ENCODE measurements at places on chromosomes 1 and 21. TPM values are rescaled to one million over a fixed set of nuclear protein-coding genes. Genes with fewer than 3 reads are reported as not detected.
A peak's percentile ranks its signal among the peaks of the same experiment; 100 is the strongest.

DNA sequence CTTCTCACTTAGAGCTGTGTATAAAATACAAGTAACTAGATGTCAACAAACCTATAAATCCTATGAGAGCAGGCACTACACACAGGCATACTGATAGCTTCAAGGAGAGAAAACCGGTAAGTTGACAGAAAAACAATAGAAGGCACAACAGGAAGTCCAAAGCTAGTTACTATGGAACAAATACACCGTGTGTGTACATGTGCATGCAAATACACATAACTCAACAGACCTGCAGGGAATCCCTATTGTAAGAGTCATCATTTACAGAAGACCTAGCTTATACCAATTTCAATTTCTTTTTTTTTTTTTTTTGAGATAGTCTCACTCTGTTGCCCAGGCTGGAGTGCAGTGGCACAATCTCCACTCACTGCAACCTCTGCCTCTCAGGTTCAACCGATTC, 26.3 kb downstream of the JAK1 start:
- DNase-seq: no peak

- DNase-seq: peak; percentile 20
These were observed 34.1 kb downstream of the TP53BP2 start for GRCh38 chr1:223811634-223812101.

VWA5B1 gene
- not detected for total RNA-seq

S100A7A gene
- not detected for total RNA-seq

GRCh38 chr1:163999131-163999530, 559.9 kb upstream of the PBX1 start:
- DNase-seq: no peak

DNA sequence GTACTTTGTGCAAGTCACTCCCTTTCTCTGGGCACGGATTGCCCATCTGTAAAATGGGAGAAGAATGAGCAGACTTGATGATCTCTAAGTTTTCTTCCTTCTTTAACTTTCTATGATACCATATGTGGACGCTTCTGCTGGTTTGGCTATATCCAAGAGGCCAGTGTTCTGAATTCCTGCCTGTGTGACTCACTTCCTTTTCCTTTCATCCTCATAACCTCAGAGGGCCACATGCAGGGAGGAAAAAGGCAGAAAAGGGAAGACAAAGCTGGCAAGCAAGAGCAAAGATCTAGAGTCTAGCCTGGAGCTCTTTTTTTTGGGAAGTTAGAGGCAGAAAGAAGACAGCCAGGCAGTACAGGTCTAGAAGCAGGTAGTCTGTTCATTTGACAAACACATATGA, 151.2 kb downstream of the OMA1 start:
- peak; percentile 92 for DNase-seq

- no peak for DNase-seq
These were observed 395.9 kb downstream of the MATN1 start for GRCh38 chr1:30327370-30328099.

GRCh38 chr1:212007886-212008285, 27.5 kb downstream of the INTS7 start:
- no peak for DNase-seq

LCE1E gene
- not detected for total RNA-seq

- no peak for DNase-seq
These were observed 28.4 kb downstream of the TOMM20 start for GRCh38 chr1:235100194-235100772.

CNKSR1 gene
- 4.2 TPM for total RNA-seq

DNA sequence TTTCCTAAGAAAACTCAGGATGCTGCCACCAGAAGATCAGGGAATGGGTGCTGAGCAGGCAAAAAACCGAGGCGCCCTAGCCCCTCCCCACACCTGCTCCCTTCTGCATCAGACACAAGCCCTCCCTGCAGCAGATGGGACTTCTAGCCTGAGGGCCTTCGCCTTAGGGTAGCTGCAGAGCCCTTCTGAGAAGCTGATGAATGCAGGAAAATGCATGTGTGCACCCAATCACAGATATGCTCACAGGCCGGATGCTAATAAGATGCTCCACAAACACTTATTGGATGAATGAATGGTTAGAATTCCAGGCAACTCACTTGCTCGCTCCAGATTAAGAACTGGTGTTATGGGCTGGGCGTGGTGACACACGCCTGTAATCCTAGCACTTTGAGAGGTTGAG, 6.8 kb upstream of the C1orf210 start:
- DNase-seq: no peak

DNA sequence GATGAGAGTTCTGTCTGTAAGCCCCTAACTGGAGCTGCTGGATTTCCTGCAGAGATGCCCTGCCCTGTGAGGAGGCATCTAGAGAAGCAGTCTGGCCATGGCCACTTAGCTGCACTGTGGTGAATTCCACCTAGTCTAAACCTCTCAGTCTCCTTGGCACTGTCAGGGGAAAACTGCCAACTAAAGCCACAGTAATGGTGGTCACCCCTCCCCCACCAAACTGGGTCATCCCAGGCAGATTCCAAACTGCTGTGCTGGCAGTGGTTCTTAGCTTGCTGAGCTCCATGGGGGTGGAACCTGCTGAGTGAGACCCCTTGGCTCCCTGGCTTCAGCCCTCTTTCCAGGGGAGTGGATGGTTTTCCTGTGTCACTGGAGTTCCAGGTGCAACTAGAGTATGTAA, 740.6 kb downstream of the RWDD3 start:
- peak; percentile 56 for DNase-seq

Data from astrocyte (in vitro differentiated cells and primary cell).